ENCODE measurements at places on chromosomes 7 and 10. TPM values are rescaled to one million over a fixed set of nuclear protein-coding genes. Genes with fewer than 3 reads are reported as not detected.

- DNase-seq: no peak
Measured at GRCh38 chr10:91682912-91683311, 50.0 kb upstream of the PPP1R3C start.

The ST8SIA6 gene
- total RNA-seq: 0.26 TPM

GRCh38 chr7:271266-272107 is 18.5 kb upstream of the FOXL3 start:
- DNase-seq: peak; percentile 36

GRCh38 chr10:79928028-79928583 is 20.8 kb downstream of the SFTPD start:
- no peak for DNase-seq

DNA sequence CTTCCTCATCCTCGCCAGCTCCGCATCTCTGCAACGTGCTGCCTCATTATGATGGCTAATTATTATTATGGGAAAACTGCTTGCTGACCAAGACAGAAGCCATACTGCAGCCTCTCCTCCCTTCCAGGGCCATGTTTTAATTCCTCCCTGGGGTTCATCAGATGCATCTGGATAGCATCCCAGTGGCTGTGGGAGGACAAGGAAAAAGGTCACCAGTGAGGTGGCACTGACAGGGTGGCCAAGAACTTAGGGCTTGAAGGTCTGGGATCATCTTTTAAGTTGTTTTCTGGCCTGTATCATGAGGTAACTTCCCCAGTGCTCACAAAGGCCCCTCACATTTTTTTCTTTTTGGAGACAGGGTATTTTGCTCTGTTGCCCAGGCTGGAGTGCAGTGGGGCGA is 39.6 kb downstream of the KCNH2 start:
- DNase-seq: no peak

DNA sequence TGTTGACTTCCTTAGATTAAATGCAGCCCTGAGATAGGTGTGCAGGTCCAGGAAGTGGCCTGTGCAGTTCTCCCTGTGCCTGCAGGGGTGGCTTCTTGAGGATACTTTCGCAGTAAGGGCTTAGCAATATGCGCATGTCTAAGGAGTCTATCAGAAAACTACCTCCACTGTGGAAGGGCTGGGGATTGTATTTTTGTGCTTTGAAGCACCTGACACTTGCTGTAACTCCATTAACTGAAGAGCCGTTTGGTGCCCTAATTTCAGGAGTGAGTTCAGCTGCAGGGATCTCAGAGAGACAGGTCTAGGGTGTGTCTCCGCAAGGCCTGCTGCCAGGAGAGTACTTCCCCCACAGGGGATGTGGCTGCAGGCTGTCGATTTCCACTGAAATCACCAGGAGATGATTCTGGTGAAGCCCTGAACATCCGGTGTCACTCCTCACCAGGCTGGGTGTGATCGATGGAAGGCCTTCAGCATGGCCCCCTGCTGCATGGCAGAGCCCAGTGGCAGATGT is 35.5 kb downstream of the IKZF1 start:
- DNase-seq: no peak

- no peak for DNase-seq
Measured at GRCh38 chr7:47636433-47637175, 54.7 kb upstream of the TNS3 start.

The NKX1-2 gene
- total RNA-seq: not detected

GRCh38 chr10:5481121-5481520 is 18.2 kb downstream of the CALML5 start:
- DNase-seq: no peak

DNA sequence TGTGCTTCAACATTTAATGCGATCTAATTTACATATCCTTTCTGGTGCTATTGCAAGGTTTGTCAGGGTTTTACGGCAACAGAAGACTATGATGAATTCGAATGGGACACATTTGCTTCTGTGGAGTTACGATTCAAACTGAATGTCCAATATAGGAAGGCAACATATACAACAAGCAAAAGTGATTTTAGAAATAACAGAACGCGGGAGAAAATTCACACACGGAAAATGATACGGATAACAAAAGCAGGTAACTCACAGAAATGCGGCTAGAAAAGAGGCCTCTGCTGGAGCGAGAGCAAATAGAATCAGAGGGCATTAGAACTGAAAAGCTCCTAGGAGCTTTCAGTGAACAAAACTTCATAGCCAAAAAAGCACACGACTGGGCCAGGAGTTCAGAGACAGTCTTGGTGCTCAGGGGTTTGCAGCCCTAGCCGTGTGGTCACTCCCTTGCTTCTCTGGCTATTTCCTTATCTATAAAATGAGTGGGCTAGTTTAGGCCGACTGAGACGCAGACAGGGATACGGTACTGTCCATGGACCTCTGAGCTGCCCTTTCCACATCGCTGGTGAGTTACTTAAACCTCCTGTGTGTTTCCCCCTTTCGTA is 557 bp upstream of the TAX1BP1 start:
- DNase-seq: peak; percentile 30

The ADAM22 gene
- 0.51 TPM for total RNA-seq

The ASAH2B gene
- 2.3 TPM for total RNA-seq

The GHRHR gene
- total RNA-seq: not detected

- peak; percentile 1 for DNase-seq
Measured at GRCh38 chr7:24411226-24411625, 127.2 kb downstream of the NPY start.
